Left colon (tissue), 2 donors: ENCODE measurements at places on chromosomes 11 and 22. TPM values are rescaled to one million over a fixed set of nuclear protein-coding genes. Genes with fewer than 3 reads are reported as not detected.

- DNase-seq = peak; percentile 41
Measured at GRCh38 chr22:48635816-48636215, 1191.9 kb downstream of the BRD1 start.

DNA sequence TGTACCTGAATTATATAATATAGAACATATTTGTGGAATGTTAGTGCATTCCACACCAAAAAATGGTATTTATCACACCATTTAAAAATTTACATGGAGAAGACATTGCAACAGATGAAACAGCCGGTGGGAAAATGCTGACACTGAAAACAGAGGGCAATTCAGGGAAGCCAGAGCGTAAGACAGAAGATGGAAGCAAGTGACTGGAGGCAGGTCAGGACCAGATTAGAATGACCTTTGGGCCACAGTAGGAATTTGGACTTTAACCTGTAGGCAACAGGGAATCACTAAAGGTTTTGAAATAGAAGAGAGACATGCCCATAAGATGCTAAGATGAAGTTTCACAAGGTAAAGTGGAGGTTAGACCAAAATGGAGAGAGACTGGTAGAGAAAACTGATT lies 60.5 kb downstream of the METTL15 start:
- no peak for DNase-seq

DNA sequence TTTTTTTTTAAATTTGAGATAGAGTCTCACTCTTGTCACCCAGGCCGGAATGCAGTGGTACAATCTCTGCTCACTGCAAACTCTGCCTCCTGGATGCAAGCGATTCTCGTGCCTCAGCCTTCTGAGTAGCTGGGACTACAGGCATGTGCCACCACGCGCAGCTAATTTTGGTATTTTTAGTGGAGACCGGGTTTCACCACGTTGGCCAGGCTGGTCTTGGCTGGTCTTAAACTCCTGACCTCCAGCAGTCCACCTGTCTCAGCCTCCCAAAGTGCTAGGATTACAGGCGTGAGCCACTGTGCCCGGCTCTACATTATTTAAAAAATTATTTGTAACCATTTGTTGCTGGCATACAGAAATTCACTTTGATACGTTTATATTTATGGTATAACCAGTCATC lies 18.6 kb downstream of the EP300 start:
- DNase-seq = no peak

OR52E8 gene
- total RNA-seq = not detected

ZNRD2 gene
- 15.4 TPM for total RNA-seq

GRCh38 chr22:38282397-38282796 lies 9.6 kb upstream of the TMEM184B start:
- DNase-seq = no peak

- DNase-seq = no peak
Measured at GRCh38 chr11:35073691-35074419, 65.1 kb upstream of the CD44 start.

GALNT18 gene
- 3.6 TPM for total RNA-seq

- no peak for DNase-seq
Measured at GRCh38 chr11:798093-798713, at the start of gene SLC25A22. Gene SLC25A22 (minus strand): TSS chr11:798281. CDS start chr11:795006, 3,275 bp downstream.

DNA sequence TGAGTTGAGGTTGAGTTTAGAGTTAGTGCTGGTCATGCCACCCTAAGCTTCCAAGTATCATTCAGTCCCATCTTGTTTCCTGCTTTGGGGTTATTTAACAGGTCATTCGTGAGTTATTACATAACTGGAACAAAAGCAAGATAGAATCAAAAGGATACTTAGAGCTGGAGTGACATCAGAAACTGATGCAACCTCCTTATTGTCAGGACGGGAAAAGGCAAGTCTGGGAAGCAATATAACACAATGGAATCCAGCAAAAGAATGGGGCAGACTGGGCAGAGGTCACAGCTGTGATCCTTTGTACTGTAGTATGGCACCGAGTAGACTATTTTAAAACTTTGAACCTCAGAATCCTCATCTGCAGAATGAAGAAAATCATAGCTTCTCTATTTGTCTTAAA lies 4.4 kb upstream of the PRSS23 start:
- no peak for DNase-seq

GRCh38 chr22:39098026-39098425 lies 982 bp downstream of the APOBEC3H start:
- DNase-seq = no peak

DNA sequence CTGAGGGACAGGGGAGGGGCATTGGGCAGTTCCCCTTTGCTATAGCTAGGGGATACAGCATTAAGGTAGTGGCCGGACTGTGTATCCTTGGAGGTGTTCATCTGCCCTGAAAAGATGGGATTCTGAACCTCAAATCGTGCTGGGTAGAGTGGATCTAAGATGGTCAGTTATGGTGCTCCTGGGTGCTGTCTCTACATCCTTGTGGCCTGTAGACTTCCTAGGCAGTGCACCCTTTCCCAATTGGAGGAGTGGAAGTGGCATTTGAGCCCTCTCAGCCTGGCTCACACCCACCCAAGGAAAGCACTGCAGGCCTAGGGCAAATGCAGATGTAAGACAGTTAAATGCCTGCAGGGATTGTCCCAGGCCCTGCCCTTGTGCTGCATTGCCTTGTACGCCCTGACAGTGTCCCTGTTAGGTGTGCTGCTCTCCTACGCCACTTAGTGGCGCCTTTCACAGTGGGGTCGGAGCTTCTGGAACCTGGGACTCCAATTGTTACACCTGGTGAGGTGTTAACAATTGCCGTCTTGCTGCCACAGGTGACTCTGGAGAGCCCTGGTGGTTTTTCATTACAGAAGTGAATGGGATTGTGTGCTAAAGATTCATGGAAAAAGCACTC lies 35.0 kb downstream of the PPFIBP2 start:
- DNase-seq = no peak

PLA2G6 gene
- 21.2 TPM for total RNA-seq

CDCA5 gene
- total RNA-seq = 7.3 TPM

DNA sequence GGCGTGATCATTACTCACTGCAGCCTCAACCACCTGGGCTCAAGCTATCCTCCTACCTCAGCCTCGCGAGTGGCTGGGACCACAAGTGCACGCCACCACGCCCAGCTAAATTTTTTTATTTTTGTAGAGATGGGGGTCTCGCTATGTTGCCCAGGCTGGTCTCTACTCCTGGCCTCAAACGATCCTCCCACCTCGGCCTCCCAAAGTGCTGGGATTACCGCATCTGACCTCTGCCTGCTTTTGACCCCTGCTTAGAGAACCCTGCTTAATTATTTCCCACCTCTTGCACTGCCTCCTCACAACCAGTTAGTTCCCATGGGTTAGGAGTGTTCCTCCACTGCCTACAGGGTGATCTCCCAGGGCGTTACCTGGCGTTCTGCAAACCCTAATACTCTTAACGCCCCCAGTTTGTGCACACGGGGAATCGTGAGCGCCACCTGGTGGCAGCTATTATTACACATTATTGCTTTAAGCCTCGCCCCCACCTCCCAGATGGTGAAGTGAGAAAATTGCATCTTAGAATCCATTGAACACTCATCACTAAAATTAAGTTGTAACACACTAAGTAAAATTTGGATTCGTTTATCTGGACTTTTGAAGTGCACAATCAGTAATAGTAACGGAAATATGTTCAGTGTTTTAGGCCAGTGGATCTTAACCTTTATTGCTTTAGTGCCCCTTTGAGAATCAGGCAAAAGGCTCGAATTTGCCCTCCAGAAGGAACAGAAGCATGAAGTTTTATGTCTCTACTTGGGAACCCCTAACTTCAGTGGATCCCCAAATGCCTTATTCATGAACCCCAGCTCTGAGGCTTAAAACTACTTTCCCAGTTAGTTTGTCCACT lies 61.4 kb upstream of the ASPHD2 start:
- no peak for DNase-seq

DNA sequence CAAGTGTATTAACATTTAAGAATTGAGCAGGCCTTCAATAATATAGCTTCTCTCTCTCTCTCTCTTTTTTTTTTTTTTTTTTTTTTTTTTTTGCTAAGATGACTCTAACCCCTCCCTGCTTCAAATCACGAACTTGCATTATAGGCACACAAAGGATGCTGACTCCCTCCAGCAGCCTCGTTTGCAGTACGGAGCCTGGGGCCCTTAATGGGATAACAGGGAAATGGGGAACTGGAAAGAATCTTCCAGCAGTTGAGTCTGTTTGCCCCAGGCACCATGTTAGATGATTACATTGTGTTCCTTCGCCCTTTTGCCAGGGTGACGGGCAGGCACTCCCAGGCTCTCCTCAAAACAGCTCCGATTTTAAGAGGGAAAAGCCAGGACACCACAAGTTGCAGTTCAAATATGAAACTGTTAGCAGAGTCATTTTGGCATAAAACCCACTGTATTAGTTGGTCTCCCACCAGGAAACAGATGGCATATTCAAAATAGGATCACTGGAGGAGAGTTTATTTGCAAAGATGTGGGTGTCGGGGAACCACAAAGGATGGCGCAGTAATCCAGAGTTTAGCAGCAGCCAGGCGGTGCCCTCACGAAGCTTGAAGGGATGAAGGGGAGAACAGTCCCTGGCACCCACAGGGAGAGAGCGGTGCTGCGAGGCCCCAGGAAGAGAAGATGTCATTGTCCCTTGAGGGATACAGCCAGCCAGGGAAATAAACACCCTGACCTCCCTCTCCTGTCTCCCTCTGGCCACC lies 26.5 kb upstream of the TREH start:
- DNase-seq = no peak

MYBPC3 gene
- not detected for total RNA-seq

GRCh38 chr22:25563761-25564319 lies 635 bp upstream of the GRK3 start:
- DNase-seq = no peak

GRCh38 chr11:45333001-45333971 lies 47.1 kb upstream of the SYT13 start:
- DNase-seq = no peak

GRCh38 chr11:32331792-32332191 lies 103.5 kb downstream of the WT1 start:
- DNase-seq = no peak

- DNase-seq = no peak
Measured at GRCh38 chr11:69862331-69862771, 43.1 kb upstream of the FGF3 start.

IGF2 gene
- total RNA-seq = 7.3 TPM
